ENCODE measurements at places on chromosomes 3 and 15. TPM values are rescaled to one million over a fixed set of nuclear protein-coding genes. Genes with fewer than 3 reads are reported as not detected.

The ZNF620 gene
- 16.3 TPM for total RNA-seq

The FBXO40 gene
- not detected for total RNA-seq

The RPL14 gene
- 1,534 TPM for total RNA-seq

The MAGEL2 gene
- not detected for total RNA-seq

- H3K4me1 ChIP-seq: no peaks in the 10 kb centered on the region
- DNase-seq: no peak
- peaks cover 1% of the 10 kb centered on the region for H3K27me3 ChIP-seq
- H3K36me3 ChIP-seq: no peaks in the 10 kb centered on the region
- H3K27ac ChIP-seq: no peak overlapping the region
- H3K4me3 ChIP-seq: no peak overlapping the region
Measured at GRCh38 chr3:9021271-9022009, 58.2 kb upstream of the RAD18 start.

DNA sequence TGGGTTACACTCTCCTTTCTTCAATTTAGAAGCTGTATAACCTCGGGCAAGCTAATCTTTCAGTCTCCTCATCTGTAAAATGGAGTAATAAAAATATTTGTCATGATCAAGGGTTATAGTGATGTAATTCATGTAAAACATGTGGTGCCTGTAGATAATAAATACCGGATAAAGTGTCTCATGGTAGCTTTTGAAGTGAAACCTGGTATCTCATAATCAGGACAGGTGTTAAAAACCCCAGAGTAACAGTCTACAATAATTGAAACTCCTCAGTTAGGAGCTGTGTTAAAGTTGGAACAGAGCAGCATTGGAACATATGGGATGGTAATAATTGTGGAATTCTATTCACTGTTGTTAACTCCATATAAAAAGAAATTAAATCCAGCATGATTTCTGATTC is 884 bp upstream of the KNL1 start:
- H3K27ac ChIP-seq: peak overlapping the region; percentile 13
- H3K4me3 ChIP-seq: peak overlapping the region; percentile 56
- peaks cover 39% of the 10 kb centered on the region for H3K4me1 ChIP-seq

DNA sequence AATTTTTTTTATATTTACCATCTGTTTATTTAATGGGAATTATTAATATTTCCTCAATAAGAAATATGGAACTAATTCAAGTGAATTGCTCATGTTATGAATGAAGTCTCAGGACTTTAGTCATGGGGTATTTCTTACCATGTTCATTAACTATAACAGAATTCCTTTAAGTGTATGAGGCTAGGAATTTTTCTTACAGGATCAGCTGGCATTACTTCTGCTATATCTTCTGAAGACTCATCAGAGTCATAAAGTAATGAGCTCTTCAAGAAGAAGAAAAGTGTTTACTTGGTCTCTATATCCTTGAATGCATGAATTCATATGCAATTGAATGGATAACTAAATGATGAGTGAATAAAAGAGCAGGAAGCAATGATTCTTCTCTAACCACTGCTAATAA is 486.8 kb upstream of the THBS1 start:
- H3K27ac ChIP-seq: no peak overlapping the region
- no peak for DNase-seq
- no peak overlapping the region for H3K4me3 ChIP-seq

DNA sequence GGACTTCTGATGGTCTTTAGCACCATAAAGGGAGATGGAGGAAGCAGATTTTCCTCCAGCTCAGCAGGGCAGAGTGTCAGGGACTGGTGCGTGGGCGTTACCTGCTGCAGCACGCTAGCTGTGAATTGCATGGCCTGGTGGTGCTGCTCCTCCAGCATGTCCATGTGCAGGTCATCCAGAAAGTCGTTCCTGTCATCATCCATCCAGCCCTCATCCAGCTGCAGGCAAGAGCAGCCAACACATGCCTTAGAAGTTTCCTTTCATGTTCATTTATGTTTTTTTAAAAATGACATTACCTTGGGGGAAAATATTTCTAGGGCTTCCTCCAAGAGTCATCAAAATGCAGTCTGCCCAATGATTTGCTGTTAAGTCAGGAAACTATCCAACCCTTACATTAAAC is 239.2 kb downstream of the PDZRN3 start:
- no peak for DNase-seq
- H3K27me3 ChIP-seq: no peaks in the 10 kb centered on the region
- H3K4me1 ChIP-seq: no peaks in the 10 kb centered on the region
- H3K4me3 ChIP-seq: no peak overlapping the region
- H3K27ac ChIP-seq: no peak overlapping the region

DNA sequence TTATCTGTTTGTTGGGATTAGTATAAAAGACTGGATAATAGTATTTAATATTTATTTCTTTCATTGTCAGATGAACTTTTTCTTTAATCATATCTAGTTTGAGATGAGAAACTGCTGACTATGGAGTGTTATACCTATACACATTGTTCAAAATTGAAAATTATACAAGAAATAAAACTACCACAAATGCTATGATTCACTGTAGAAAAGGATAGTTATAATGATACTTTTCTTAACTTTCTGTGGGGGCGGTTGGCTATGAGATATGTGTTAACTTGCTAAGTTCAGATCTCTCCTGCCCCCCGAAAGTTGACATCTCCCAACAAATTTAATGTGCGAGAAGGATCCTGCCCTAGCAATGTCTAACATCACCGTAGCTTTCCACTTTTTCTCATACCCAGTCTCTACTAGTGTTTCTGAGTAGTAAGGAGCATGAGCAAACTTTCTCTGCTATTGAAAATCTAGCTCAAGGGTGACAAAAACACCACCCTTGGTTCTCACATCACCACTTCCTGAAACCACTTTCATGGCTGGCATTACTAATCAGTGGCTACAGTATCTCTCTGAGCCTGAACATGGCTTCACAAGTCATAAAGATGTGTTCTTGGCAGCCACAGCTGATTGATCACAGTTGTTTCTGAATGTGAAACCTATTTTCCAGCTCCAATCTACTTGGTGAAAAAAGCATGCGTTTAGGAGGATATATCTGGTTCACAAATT is 15.8 kb upstream of the SAMMSON start:
- no peak for DNase-seq
- no peaks in the 10 kb centered on the region for H3K4me1 ChIP-seq

DNA sequence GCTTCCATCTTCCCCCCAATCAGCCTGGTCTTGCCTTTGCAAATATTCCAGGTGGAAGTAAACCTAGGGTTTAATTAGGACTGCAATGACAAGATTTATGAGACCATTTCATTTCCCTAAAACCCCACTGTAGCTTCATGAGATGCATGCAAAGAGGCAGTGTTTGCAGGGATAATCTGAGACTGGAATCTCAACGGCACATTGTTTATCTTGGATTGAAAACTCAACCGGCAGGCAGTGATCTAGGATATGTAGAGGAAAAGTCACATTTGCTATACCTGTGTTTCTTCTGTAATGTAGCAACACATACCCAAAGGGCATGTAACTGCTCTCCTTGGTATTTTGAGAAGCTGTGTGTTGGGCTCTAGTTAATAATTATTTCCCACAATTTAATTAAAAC is 18.7 kb upstream of the CLSTN2 start:
- H3K27ac ChIP-seq: no peak overlapping the region
- H3K4me3 ChIP-seq: no peak overlapping the region
- H3K36me3 ChIP-seq: no peaks in the 10 kb centered on the region
- no peaks in the 10 kb centered on the region for H3K4me1 ChIP-seq

DNA sequence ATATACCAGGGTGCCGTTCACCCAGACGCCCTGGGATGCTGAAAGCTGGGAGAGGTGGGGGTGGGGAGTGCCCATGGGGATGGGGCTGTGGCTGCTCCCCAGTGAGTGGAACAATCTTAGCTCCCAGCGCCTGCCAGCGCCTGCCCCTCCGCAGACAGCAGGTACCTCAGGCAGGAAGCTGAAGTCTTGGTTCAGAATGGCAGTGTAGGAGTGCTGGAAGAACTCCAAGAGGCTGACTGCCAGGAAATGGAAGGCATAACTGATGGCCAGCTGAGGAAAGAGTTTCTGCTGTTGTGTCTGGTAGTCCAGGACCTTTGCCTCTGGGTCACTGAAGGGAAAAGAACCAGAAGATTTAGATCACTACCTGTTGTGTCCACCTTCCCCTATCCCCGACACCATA is 8.4 kb downstream of the ACOX2 start:
- H3K27me3 ChIP-seq: no peaks in the 10 kb centered on the region
- peaks cover 3% of the 10 kb centered on the region for H3K36me3 ChIP-seq
- no peak overlapping the region for H3K27ac ChIP-seq
- H3K4me3 ChIP-seq: no peak overlapping the region

DNA sequence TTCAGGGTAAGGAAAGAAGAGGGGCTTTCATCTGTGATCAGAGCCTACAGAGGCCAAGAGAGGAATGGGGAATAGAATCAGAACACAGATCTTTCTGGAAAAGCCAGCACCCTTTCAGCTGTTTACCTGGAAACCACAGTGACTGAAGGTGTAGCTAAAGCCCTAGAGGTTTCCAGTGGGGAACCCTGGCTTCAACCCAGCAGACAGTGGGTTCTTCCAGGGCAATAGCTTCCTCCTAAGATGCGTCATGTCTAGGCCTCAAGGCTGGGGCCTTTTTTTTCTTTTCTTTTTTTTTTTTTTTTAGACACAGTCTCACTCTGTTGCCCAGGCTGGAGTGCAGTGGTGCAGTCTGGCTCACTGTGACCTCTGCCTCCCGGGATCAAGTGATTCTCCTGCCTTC is 3.1 kb upstream of the CPNE9 start:
- H3K36me3 ChIP-seq: peaks cover 3% of the 10 kb centered on the region
- no peak overlapping the region for H3K4me3 ChIP-seq
- H3K27me3 ChIP-seq: no peaks in the 10 kb centered on the region
- DNase-seq: no peak

GRCh38 chr15:50778086-50778485 is 12.6 kb upstream of the SPPL2A start:
- peaks cover 9% of the 10 kb centered on the region for H3K4me1 ChIP-seq
- no peaks in the 10 kb centered on the region for H3K27me3 ChIP-seq
- DNase-seq: no peak

Measured in HepG2 (cell line).